CD4-positive, alpha-beta T cell treated with Interleukin-6 for 4 hours (primary cell): ENCODE measurements at places on chromosomes 7 and 10.

- no peak for DNase-seq
Observed at GRCh38 chr7:19677180-19677579, 31.7 kb downstream of the POLR1F start.

- DNase-seq: no peak
Observed at GRCh38 chr10:122044713-122045112, 55.8 kb downstream of the TACC2 start.

DNA sequence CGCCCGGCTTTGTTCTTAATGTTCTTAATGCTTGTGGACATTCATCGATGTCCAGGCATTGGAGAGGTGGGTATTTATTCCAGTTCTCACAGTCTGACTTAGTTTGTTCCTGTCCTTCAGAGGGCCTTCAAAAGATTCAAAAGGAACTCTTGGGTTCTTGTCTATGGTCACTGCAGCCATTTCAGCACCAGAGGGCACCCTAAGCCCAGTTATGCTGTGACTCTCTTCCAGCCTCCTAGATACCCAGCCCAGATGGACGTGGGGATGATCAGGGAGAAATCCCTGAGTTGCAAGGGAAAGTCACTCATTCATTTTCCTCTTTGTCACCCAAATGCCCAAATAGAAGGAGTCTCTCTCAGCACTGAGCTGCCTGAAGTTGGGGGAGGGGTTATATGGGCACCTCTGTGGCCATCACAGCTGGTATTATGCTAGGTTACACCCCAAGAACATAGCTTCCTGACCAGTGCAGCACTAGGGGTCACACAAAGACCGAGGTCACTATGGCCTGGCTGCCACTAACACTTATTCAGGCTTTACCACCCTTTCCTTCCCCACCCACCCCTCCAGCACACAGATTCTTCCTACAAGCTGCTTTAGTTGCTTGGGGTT lies 26.5 kb upstream of the CCDC126 start:
- peak; percentile 71 for DNase-seq

DNA sequence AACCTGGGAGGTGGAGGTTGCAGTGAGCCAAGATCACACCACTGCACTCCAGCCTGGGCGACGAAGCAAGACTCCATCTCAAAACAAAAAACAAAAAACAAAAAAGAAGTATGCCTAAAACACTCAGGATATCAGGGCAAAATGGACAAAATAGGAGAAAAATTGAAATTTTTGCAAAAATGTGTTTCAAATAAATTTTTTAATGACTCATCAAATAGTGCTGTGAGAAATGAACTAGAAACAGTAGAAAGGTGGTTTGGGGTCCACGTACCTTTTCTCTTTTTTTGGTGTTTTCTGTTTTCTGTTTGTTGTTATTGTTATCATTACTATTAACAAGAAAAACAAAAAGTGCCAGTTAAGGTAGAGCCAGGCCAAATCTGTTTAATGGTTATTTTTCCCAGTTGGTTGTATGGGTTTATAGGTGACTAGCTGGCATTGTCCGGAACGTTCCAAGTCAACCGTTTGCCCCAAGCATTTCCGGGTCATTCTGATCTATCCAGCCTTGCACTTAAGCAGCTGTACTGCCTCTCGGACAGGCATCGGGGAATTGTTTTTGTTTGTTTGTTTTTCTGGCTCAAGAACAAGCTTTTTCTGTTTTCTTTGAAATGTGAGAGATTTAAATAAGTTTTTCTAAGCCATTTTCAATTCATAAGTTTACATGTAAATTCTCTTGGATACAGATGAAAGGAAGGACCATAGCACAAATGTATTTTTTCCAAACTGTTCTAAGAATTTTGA lies 157.0 kb upstream of the NEBL start:
- DNase-seq: no peak

- no peak for DNase-seq
Observed at GRCh38 chr10:106508950-106509349, 655.6 kb downstream of the SORCS1 start.

DNA sequence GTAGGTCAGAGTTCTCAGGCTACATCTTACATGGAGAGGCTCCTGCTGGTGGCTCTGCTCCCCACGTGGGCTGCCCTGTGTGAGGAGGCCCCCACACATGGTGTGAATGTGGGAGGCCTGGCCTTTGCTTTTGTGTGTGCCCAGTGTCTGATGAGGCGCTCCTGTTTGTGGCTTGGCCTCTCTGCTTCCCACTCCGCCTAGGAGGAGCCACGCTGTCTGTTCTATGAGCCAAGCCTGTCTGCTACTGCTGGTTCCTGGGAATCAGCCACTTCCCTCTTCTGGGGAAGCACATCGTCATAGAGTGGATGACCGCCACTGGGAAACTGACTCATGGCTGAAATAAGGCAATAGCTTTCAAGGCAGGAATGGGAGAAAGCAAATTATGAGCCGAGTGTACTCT lies 87.1 kb downstream of the CYP26A1 start:
- DNase-seq: no peak

- DNase-seq: peak; percentile 50
Observed at GRCh38 chr10:15419279-15419874, 48.3 kb upstream of the FAM171A1 start.
